ENCODE measurements at places on chromosomes 13 and 19.

DNA sequence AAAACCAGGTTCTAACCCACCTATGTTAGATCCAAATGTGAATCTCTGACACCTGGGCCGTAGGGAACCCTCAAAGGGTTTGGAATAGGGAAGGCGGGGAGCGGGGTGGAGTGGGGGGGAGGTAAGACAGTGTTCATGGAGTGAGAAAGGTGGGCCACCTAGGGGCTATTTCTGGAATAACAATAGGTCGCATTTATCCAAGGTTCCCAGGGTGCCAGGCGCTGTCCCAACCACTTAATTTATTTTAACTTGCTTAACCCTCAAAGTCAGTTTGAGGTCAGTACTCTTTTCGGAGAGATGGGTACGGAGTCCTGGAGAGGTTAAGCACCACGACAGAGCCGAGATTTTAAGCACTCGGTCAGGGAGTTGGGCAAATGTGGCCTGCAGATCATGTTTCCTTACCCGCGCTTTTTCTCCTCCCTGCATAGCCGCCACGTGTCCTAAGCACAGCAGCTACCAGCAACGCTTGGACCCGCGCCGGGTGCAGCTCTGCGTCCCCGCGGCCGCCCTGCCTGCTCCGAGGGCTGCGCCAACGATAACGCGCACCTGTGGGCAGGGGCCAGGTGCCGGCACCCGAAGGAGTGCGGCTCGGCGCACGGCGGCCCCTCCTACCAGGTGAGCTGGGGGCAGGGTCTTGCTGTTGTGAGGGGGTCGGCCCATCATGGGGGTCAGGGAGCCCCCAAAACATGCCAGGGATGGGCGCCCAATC, 25.0 kb upstream of the FXYD3 start:
- peak; percentile 75 for DNase-seq

- no peak for DNase-seq
Measured at GRCh38 chr13:70505809-70506208, 397.6 kb upstream of the KLHL1 start.

- DNase-seq, result no peak
Measured at GRCh38 chr13:112169941-112170822, 103.2 kb downstream of the SOX1 start.

DNA sequence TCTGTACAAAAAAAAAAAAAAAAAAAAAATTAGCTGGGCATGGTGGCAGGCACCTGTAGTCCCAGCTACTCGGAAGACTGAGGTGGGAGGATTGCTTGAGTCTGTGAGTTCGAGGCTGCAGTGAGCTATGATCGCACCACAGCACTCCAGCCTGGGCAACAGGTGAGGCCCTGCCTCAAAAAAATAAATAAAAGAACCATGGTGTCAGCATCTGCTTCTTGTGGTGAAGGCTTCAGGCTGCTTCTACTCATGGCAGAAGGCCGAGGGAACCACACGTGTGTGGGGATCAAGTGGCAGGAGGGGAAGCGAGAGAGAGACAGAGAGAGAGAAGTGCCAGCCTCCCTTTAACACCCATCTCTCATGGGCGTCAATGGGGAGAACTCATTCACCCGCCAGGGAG, 13.5 kb downstream of the BCL3 start:
- DNase-seq, result no peak

Data from hematopoietic multipotent progenitor cell treated with erythropoietin and hydrocortisone succinate and interleukin-3 and kit ligand, for 4 days (in vitro differentiated cells).